Fibroblast of mammary gland (primary cell): ENCODE measurements at places on chromosomes 13 and 19.

DNA sequence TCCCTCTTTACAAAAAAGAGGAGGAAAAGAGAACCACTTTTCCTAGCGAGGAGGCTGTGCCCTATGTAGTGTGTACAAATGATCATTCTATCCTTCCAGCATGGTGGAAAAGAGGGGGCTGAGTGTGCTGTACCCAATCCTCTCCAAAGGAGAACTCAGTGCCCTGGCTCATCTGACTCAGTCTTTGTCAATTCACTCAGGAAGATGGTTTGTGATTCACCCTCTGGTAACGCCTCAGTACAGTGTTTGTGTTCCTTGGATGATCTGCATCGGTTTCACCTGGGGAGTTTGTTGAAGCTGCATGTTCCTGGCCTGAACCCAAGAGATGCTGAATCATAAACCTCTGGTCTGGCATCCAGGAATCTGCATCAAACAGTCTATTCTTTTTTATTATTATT lies 18.3 kb upstream of the ENOX1 start:
- peak; percentile 100 for DNase-seq

GRCh38 chr13:46720189-46720588 lies 76.8 kb downstream of the ESD start:
- no peak for DNase-seq

GRCh38 chr13:85974608-85975366 lies 175.6 kb upstream of the SLITRK6 start:
- DNase-seq: peak; percentile 4

- DNase-seq: no peak
Observed at GRCh38 chr13:75761369-75761768, 125.2 kb downstream of the LMO7 start.

- DNase-seq: peak; percentile 29
Observed at GRCh38 chr13:39765801-39766463, 110.5 kb downstream of the COG6 start.

- DNase-seq: peak; percentile 47
Observed at GRCh38 chr19:33343859-33344572, 29.5 kb upstream of the CEBPG start.
